Calu3 (cell line): ENCODE measurements at places on chromosomes 6 and 20.
A peak's percentile ranks its signal among the peaks of the same experiment; 100 is the strongest.

DNA sequence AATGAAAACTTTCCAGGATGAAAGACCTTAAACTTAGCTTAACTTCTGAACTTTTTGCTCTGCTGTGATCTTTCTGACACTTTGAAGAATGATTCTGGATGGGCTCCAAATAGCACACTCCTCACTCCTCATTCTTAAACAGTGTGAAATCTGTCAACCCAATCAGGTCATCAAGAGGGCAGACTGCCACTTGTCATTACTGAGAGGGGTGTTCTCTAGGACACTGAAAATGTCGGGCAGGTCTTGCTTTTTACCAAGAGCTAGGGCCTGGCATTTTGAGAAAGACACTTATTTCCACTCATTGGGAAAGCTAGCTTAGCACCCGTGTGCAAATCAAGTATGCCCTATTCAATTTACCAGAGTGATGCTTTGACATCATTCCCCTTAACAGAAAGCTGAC lies 122.2 kb downstream of the MTFR2 start:
- no peak for DNase-seq

DNA sequence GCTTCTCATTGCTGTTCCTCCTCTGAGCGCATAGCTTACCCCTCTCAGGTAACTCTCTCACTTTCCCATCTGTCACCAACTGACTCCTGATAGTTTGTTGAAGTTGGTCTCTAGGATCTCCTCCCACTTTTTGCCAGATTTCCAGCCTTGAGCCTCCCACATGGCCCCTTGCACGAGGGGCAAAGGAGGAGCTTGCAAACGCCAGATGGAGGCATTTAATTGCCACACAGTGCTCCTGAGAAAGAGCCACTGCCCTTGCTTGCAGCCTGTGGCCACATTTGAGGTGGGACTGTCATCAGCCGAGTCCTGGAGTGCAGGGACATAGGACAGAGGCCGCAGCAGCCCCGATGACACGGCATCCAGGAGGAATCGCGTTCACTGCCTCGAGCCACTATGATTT lies 348.7 kb downstream of the SMOC2 start:
- no peak for DNase-seq

- DNase-seq = no peak
Measured at GRCh38 chr20:52590100-52590499, 382.1 kb upstream of the TSHZ2 start.

GRCh38 chr6:116096979-116097816 lies 3.5 kb upstream of the NT5DC1 start:
- no peak for DNase-seq

- no peak for DNase-seq
Measured at GRCh38 chr6:1023229-1023628, 288.7 kb upstream of the FOXQ1 start.

DNA sequence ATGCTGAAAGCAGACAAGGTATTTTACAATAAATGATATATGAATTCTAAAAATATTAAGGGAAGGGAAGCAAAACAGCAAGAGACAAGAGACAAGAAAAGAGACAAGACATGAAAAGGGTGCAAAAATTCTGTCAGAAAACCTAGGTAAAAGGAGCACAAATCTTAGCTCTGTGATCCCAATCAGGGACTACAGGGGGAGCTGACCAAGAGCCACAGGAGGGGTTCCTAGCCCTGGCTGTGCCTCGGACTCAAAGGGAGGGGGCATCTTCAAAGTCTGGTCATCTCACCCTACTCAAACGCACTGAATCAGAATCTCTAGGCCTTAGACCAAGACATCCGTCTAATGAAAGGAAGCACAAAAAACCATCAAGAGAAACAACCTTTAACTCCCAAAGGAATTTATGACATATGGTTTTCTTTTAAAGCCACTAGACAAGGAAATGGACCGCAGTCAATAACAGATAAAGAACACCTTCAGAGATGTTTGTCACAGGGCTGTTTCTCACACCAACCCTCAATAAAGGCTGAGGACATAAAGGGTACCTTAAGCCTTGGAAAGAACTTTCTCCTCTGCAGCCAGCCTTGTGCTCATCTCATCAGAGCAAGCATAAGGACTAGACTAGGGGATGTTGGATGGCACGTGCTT lies 130.4 kb upstream of the CDYL start:
- DNase-seq = no peak

- no peak for DNase-seq
Measured at GRCh38 chr6:115863211-115863610, 197.5 kb downstream of the FRK start.

DNA sequence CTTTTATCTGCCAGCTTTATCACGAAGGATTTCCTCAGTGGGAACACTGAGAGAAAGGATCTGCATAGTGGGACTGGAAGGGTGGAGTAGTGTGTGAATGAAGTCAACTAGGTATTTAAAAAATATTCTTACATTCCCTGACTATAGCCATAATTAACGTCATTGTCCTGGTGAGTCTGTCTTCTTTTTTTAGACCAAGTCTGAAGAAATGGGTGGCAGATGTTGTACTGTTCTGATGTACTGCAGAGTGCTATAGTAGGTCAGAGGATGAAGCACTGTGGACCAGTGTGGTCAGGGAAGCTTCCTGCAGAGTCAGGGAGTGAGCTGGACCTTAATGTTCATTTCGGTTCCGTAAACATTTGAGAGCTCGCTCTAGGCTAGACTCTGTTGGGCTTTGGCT lies 11.9 kb downstream of the TULP4 start:
- DNase-seq = no peak

GRCh38 chr6:91352878-91353277 lies 766.0 kb upstream of the MAP3K7 start:
- no peak for DNase-seq

DNA sequence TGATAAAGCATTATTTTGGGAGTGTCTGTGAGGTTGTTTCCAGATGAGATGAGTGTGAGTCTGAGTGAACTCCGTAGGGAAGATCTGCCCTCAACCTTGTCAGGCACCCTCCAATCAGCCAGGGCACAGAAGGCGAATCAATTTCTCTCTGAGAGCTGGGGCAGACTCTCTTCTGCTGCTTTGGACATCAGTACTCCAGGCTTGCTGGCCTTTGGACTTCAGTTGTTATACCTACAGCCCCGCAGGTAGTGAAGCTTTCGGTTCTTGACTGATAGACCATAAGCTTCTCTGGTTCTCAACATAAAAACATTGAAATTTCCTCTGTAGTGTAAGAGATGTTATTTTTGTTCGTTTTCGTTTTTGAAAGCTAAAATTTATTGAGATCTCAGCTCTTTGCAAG lies 71.4 kb downstream of the MAFB start:
- no peak for DNase-seq

GRCh38 chr6:43399932-43400487 lies 27.3 kb upstream of the ABCC10 start:
- no peak for DNase-seq

GRCh38 chr6:43695215-43695966 lies 7.8 kb upstream of the MRPS18A start:
- DNase-seq = peak; percentile 95

GRCh38 chr6:3899970-3900439 lies 50.8 kb downstream of the FAM50B start:
- peak; percentile 61 for DNase-seq

DNA sequence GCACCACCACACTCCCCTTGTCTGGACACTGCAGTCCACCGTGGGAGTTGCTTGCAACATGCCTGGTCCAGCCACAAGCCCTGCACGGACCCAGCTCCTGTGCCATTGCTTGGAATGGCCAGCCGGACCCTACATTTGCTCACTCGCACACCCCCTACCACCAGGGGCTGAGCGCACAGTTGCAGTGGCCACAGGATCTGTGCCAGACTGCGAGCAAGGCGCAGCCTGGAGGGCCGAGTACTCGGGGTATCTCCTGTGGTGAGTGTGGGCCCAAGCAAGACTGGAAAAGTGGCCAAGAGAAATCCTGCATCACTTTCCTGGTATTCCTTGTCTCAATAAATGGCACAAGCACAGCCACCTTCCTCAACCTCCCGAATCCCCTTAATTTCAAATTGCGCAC lies 85.4 kb upstream of the SAMD5 start:
- DNase-seq = no peak

GRCh38 chr6:111926731-111927302 lies 53.6 kb upstream of the FYN start:
- DNase-seq = no peak

DNA sequence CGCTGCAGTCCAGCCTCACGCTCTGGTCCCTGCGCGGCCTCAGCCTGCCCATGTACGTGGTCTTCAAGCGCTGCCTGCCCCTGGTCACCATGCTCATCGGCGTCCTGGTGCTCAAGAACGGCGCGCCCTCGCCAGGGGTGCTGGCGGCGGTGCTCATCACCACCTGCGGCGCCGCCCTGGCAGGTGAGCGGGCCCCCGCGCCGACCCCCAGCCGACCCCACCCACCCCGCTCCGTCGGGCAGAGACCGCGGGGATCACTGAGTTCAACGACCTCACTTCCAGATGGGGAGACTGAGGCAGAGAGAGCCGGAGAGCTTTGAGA lies 545 bp downstream of the SLC35D3 start:
- DNase-seq = peak; percentile 4

GRCh38 chr6:31131595-31131994 lies 7.3 kb downstream of the PSORS1C2 start:
- DNase-seq = no peak

- no peak for DNase-seq
Measured at GRCh38 chr20:48169650-48170225, 384.5 kb upstream of the SULF2 start.

DNA sequence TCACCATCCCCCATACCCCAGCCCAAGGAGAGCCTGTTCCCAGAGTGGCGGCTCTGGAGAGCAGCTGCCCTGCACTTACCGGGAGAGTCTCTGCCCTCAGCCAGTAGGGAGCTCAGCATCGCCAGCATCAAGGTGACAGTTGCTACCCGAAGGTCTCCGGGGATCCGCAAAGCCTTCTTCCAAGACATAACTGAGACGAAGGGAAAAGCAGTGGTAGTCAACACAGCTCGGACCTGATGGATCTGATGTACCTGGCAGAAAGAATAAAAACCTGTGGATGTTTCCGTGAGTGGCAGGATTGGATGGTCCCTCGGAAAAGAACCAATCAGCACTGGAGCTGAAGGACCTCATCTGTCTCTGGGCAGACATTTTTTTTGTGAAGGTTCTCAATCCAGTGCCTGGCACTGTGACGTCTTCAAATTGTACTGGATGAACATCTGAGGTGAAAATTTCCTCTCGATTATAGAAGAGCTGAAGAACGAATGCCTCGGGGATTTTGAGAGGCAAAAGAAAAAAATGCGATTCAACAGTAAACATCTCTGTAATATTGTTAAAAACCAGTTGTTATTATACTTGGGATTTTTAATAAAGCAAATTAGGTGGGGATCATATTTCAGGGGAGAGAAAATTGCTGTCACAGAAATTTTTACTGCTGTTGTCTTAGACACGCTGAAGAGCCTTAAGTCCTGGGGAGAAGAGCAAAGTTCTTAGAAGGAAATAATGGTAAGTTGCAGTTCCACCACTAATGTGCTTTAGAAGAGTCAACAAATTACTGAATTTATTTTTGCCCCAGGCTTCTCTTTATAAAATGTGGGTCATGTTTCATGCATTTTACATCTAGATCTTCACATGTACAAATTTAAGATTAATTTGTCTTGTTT lies at the start of gene HLA-DQB1:
Gene HLA-DQB1 (minus strand): TSS at position 238 of the 881 bp plus-strand sequence. CDS start 50 bp downstream, at position 188.
- DNase-seq = peak; percentile 85

GRCh38 chr6:89244241-89244985 lies 27.3 kb upstream of the GABRR1 start:
- DNase-seq = no peak

GRCh38 chr20:34705008-34705396 lies 858 bp downstream of the TP53INP2 start:
- DNase-seq = no peak

DNA sequence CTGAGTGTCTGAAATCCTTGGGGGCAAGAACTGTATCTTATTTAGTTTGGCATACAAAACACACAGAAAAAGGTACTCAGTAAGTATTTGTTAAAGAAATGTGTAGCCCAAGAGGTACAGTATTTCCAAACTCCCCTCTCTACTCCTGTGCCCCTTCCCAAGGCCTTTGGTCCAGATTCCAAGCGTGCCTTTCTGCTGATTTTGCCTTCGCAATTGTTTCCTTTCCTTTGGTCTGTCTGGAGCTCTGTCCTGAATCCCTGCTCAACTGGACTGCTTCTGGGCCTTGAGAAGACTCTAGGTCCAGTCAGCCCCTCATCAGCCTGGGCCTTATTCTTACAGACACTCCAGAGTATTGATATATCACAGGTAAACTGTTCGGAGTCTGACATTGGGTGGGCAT lies 122.2 kb upstream of the SYNCRIP start:
- DNase-seq = no peak

DNA sequence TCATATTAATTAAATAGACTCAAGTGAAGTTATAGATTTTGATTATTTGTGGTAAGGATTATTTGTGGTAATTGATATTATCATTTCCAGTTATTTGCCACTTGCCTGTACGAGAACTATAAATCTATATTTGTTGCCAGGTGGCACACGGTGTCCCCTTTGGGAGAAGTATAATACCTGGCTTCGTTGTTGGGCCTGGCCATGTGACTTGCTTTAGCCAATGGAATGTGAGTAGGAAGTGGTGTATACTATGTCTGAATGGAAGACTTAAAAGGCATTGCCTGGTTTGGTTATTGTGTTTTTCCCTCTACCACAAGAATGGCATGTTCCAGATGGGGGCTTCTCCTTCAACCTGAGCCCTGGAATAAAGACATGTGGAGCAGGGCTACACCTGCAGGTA lies 228.1 kb downstream of the CDC5L start:
- no peak for DNase-seq

GRCh38 chr20:62146019-62146755 lies 2.6 kb downstream of the SS18L1 start:
- DNase-seq = no peak

- DNase-seq = no peak
Measured at GRCh38 chr6:148508401-148509041, 165.9 kb downstream of the SASH1 start.

DNA sequence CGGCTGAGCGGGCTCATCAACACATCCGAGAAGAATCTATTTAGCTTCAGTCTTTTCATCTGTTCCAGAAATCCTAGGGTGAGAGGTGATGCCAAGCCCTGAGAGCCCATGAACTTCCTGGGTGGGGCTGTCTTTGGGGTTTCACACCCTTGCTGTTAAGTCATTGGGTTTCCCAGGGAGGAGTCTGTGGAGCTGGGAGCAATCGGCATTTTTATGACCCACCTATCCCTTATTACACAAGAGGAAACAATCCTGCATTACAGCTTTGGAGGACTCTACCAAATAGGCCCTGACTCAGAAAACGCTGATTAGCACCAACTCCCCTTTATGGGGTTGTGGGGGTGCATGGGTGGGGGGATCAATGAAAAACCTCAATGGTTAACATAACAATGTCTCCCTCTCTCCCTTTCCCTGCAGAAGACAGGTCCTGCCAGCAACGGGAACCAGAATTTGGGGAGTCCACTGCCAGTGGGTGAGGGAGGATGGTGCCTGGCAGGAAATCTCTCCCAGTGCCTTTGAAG lies 46.3 kb downstream of the EZR start:
- no peak for DNase-seq

- DNase-seq = peak; percentile 98
Measured at GRCh38 chr6:21589352-21590345, 3.9 kb upstream of the SOX4 start.

- DNase-seq = no peak
Measured at GRCh38 chr6:40819182-40819834, 219.7 kb downstream of the UNC5CL start.
